ENCODE measurements at places on chromosomes 4 and X. TPM values are rescaled to one million over a fixed set of nuclear protein-coding genes. Genes with fewer than 3 reads are reported as not detected.

The PCDH18 gene
- total RNA-seq, result not detected

The KDR gene
- total RNA-seq, result not detected

The ANOS1 gene
- 0.08 TPM for total RNA-seq

The GPC4 gene
- not detected for total RNA-seq

The STATH gene
- not detected for total RNA-seq

The NHS gene
- total RNA-seq, result 5.6 TPM

The AMOT gene
- total RNA-seq, result not detected

The DACH2 gene
- total RNA-seq, result not detected

The NDNF gene
- total RNA-seq, result not detected

The LONRF3 gene
- 3.5 TPM for total RNA-seq

The KLB gene
- 0.18 TPM for total RNA-seq

The ADAM29 gene
- not detected for total RNA-seq

The STK26 gene
- total RNA-seq, result 10.4 TPM

The NUP62CL gene
- total RNA-seq, result 16.3 TPM

The SPATA4 gene
- total RNA-seq, result not detected

The STOX2 gene
- total RNA-seq, result 3.4 TPM

The DCAF8L2 gene
- not detected for total RNA-seq

The ZNF732 gene
- not detected for total RNA-seq

The POF1B gene
- 2.1 TPM for total RNA-seq

The PPBP gene
- total RNA-seq, result not detected

The LUZP4 gene
- total RNA-seq, result not detected

The HS3ST1 gene
- 0.34 TPM for total RNA-seq

The ARMCX4 gene
- 0.28 TPM for total RNA-seq

The C1QTNF7 gene
- total RNA-seq, result not detected

The H2BW2 gene
- total RNA-seq, result not detected

The RAB41 gene
- not detected for total RNA-seq

The BST1 gene
- total RNA-seq, result 17.1 TPM

The MPP1 gene
- total RNA-seq, result 16.8 TPM

The ARAP2 gene
- 0.57 TPM for total RNA-seq

Measured in A549 treated with RU486 at 1 μM for 4 hours (cell line).